Amniotic epithelial cell (primary cell): ENCODE measurements at places on chromosomes 16 and 17.

GRCh38 chr16:66959704-66960161, 1.3 kb upstream of the CES3 start:
- DNase-seq: no peak

- DNase-seq: no peak
Measured at GRCh38 chr16:2385190-2385836, 43.9 kb upstream of the CCNF start.

GRCh38 chr16:68792465-68793324, 50.6 kb upstream of the TANGO6 start:
- peak; percentile 97 for DNase-seq

- no peak for DNase-seq
Measured at GRCh38 chr17:56850591-56850990, 16.6 kb downstream of the DGKE start.

DNA sequence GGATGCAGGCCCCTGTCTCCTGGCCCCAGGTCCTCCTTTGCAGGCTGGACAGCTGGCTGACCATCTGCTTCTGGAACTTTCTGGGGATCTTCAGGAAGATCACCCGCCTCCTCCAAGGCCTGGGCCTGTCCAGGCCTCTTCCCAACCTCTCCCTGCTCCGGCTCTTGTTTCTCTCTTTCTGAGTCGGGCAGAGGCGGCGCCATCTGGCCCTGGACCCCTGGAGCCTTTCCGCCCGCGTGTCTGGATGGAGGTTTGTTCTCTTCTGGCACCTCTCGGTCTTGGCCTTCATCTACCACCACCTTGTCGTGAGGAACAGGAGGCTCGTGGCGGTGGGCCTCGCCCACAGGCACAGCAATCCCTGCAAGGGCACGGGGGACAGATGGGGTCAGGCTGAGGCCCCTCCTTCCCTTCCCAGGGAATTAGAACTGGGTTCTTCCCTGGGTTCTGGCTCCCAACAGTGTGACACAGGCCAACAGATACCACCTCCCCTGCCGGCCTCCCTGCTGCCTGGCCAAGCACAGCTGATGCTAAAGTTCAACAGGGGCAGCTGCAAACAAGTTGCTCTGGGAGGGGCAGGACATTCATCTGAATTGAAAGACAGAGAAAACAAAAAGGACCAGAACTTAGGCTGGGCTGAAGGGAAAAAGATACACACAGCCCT, 13.3 kb downstream of the NDUFAF8 start:
- no peak for DNase-seq

- DNase-seq: no peak
Measured at GRCh38 chr17:37717627-37718323, 27.1 kb downstream of the HNF1B start.

- DNase-seq: no peak
Measured at GRCh38 chr16:83973581-83974385, 5.7 kb downstream of the NECAB2 start.

- DNase-seq: no peak
Measured at GRCh38 chr16:3065742-3066439, 451 bp downstream of the IL32 start.

GRCh38 chr16:54522584-54522983, 236.0 kb upstream of the IRX3 start:
- no peak for DNase-seq

DNA sequence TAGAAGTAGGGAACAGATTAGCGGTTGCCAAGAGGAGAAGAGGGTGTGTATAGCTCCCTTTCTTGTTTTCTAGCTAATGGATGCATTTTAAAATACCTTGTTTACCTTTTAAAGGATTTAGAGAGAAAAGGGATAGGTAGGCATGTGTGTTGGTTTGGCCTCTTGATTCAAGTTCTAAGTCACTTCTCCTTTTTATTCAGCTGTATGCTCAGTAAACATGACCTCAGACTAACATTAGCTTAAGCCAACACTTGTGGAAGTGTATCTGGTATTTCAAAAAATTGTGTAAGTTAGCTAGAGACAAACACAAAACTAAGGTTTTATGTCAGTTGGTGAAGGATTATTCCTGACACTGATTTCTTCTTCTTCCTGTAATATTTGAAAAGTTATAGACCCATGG, 204.1 kb upstream of the NOG start:
- no peak for DNase-seq

DNA sequence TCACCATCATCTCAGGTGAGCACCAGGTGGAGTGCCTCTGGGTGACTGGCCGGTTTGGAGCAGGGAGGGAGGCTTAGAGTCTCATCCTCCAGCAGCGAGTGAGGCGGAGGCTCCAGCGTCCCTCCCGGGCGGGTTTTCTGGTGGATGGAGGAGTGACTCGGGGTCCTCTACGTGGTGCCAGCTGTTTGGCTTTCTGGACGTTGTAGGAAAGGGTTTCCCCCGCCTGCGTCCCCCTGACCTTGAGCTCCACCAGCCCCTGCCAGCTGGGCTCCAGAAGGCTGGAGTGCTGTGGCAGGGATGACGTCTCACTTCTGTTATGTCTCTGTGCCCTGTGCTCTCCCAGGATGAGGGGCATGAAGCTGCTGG, 522 bp downstream of the DNASE1 start:
- DNase-seq: no peak

GRCh38 chr16:82031116-82032084, 3.7 kb upstream of the HSD17B2 start:
- DNase-seq: peak; percentile 75
